ENCODE measurements at places on chromosomes 16 and 17. TPM values are rescaled to one million over a fixed set of nuclear protein-coding genes. Genes with fewer than 3 reads are reported as not detected.
A peak's percentile ranks its signal among the peaks of the same experiment; 100 is the strongest.

- no peak overlapping the region for H3K4me3 ChIP-seq
- peaks cover 41% of the 10 kb centered on the region for H3K4me1 ChIP-seq
- DNase-seq: no peak
- H3K36me3 ChIP-seq: no peaks in the 10 kb centered on the region
- H3K27me3 ChIP-seq: no peaks in the 10 kb centered on the region
- no peak overlapping the region for H3K27ac ChIP-seq
Observed at GRCh38 chr16:85615014-85615851, 2.1 kb downstream of the GSE1 start.

DNA sequence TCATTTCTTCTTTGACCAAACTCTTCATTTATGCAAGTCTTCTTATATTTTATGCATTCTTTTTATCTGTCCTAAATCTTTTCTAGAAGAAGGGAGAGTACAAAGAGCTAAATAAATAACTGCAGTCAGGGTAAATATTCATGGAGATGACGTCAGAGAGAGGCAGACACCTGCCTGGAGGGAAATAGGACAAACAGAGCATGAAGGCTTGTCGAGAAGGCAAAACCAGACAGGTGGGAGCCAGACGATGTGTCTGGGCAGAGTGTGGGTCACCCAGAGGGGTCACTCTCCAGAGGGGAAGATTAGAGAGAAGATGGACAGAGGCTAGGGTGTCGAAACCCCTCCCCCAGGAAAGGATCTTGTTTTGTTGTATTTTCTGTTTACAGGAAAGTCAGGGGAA lies 78.3 kb upstream of the RPL38 start:
- DNase-seq: no peak
- H3K27ac ChIP-seq: no peak overlapping the region
- H3K4me3 ChIP-seq: no peak overlapping the region
- H3K36me3 ChIP-seq: no peaks in the 10 kb centered on the region
- H3K27me3 ChIP-seq: no peaks in the 10 kb centered on the region
- no peaks in the 10 kb centered on the region for H3K4me1 ChIP-seq

GRCh38 chr16:87417528-87417910 lies 25.4 kb downstream of the MAP1LC3B start:
- no peak for DNase-seq
- H3K27me3 ChIP-seq: no peaks in the 10 kb centered on the region
- H3K36me3 ChIP-seq: no peaks in the 10 kb centered on the region
- no peaks in the 10 kb centered on the region for H3K4me1 ChIP-seq
- H3K27ac ChIP-seq: no peak overlapping the region
- no peak overlapping the region for H3K4me3 ChIP-seq

- H3K4me3 ChIP-seq: no peak overlapping the region
- H3K27ac ChIP-seq: peak overlapping the region; percentile 97
- peaks cover 3% of the 10 kb centered on the region for H3K4me1 ChIP-seq
- no peak for DNase-seq
Observed at GRCh38 chr17:42456223-42457106, 2.2 kb upstream of the ATP6V0A1 start.

Gene OTOP2
- total RNA-seq: not detected

Gene OTOA
- 0.28 TPM for total RNA-seq
